Fibroblast of lung (primary cell): ENCODE measurements at places on chromosomes 4 and X.

GRCh38 chr4:173585876-173586572 lies 56.0 kb upstream of the HAND2 start:
- no peaks in the 10 kb centered on the region for H3K27me3 ChIP-seq
- H3K4me3 ChIP-seq: no peak overlapping the region
- H3K27ac ChIP-seq: no peak overlapping the region

- peaks cover 5% of the 10 kb centered on the region for H3K4me1 ChIP-seq
- H3K36me3 ChIP-seq: peaks cover 10% of the 10 kb centered on the region
- H3K27ac ChIP-seq: no peak overlapping the region
- no peak for DNase-seq
- H3K27me3 ChIP-seq: no peaks in the 10 kb centered on the region
- H3K4me3 ChIP-seq: no peak overlapping the region
These were observed 2.8 kb upstream of the ARHGAP4 start for GRCh38 chrX:153928846-153929245.

- H3K27ac ChIP-seq: no peak overlapping the region
- no peaks in the 10 kb centered on the region for H3K36me3 ChIP-seq
- H3K27me3 ChIP-seq: no peaks in the 10 kb centered on the region
- no peaks in the 10 kb centered on the region for H3K4me1 ChIP-seq
- DNase-seq: peak; percentile 79
These were observed 170.7 kb upstream of the ZCCHC13 start for GRCh38 chrX:74133156-74133796.

GRCh38 chr4:40337051-40337450 lies 1.9 kb downstream of the CHRNA9 start:
- H3K36me3 ChIP-seq: no peaks in the 10 kb centered on the region
- H3K4me3 ChIP-seq: no peak overlapping the region
- H3K4me1 ChIP-seq: no peaks in the 10 kb centered on the region
- no peak for DNase-seq

- H3K36me3 ChIP-seq: no peaks in the 10 kb centered on the region
- H3K4me1 ChIP-seq: no peaks in the 10 kb centered on the region
- no peaks in the 10 kb centered on the region for H3K27me3 ChIP-seq
- no peak overlapping the region for H3K27ac ChIP-seq
- H3K4me3 ChIP-seq: no peak overlapping the region
These were observed 132.5 kb upstream of the NHS start for GRCh38 chrX:17242470-17242869.

DNA sequence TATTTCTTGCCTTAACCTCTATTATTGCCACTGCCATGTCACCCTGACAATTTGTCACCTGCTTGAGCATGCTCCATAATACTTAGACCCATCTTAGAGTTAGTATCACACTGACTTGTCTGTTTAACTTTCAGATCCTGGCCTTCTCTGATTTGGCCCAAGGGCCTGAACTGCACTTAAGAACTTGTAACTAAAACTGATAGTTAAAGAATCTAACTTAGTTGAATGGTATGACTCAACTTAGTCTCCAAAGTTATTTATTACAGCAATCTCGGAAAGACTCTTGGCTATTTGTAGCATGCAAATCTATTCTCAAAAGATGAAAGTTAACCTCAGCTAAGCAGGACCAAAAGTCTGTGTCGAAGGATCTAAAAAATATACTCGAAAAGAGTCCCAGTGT lies 72.3 kb downstream of the IGSF1 start:
- no peak overlapping the region for H3K27ac ChIP-seq
- no peaks in the 10 kb centered on the region for H3K27me3 ChIP-seq
- H3K4me1 ChIP-seq: no peaks in the 10 kb centered on the region
- DNase-seq: no peak
- H3K4me3 ChIP-seq: no peak overlapping the region
- no peaks in the 10 kb centered on the region for H3K36me3 ChIP-seq

DNA sequence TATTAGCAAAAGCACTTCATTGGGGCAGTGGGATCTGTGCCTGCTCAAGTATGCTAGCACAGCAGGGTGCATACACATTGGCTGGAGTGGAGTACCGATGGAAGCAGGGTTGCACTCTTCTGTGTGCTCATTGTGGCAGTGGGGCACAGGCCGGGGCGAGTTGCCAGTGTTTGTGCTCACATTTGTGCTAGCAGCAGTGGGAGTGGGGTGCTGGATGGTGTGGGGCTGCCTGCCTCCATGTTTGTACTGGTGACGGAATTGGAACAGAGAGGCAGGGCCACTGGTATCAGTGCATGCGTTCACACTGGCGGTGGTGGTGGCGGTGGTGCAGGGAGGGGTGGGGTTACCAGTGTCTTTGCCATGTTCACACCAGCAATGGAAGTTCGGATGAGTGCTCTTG lies 138.0 kb downstream of the POU4F2 start:
- no peaks in the 10 kb centered on the region for H3K27me3 ChIP-seq
- no peak overlapping the region for H3K27ac ChIP-seq
- H3K4me3 ChIP-seq: no peak overlapping the region
- no peaks in the 10 kb centered on the region for H3K4me1 ChIP-seq

GRCh38 chr4:145815027-145815612 lies 123.5 kb downstream of the ZNF827 start:
- no peak overlapping the region for H3K4me3 ChIP-seq
- H3K36me3 ChIP-seq: no peaks in the 10 kb centered on the region
- no peak overlapping the region for H3K27ac ChIP-seq
- H3K27me3 ChIP-seq: no peaks in the 10 kb centered on the region

GRCh38 chr4:114116861-114117260 lies 137.4 kb upstream of the ARSJ start:
- H3K27me3 ChIP-seq: no peaks in the 10 kb centered on the region
- no peak for DNase-seq
- no peak overlapping the region for H3K4me3 ChIP-seq
- no peaks in the 10 kb centered on the region for H3K4me1 ChIP-seq
- no peak overlapping the region for H3K27ac ChIP-seq

GRCh38 chr4:150619042-150619441 lies 37.1 kb downstream of the MAB21L2 start:
- peak; percentile 2 for DNase-seq
- no peak overlapping the region for H3K27ac ChIP-seq
- no peaks in the 10 kb centered on the region for H3K27me3 ChIP-seq
- no peaks in the 10 kb centered on the region for H3K4me1 ChIP-seq

GRCh38 chr4:149882251-149882650 lies 66.6 kb upstream of the IQCM start:
- no peaks in the 10 kb centered on the region for H3K27me3 ChIP-seq
- DNase-seq: no peak
- H3K36me3 ChIP-seq: no peaks in the 10 kb centered on the region
- no peak overlapping the region for H3K4me3 ChIP-seq
- H3K27ac ChIP-seq: no peak overlapping the region

GRCh38 chr4:6937754-6938153 lies 28.1 kb downstream of the TBC1D14 start:
- H3K27me3 ChIP-seq: no peaks in the 10 kb centered on the region
- no peak for DNase-seq
- H3K4me1 ChIP-seq: peaks cover 10% of the 10 kb centered on the region
- H3K27ac ChIP-seq: no peak overlapping the region
- no peak overlapping the region for H3K4me3 ChIP-seq

GRCh38 chr4:186687265-186687664 lies 36.4 kb downstream of the FAT1 start:
- no peaks in the 10 kb centered on the region for H3K36me3 ChIP-seq
- no peak for DNase-seq
- no peak overlapping the region for H3K4me3 ChIP-seq
- no peaks in the 10 kb centered on the region for H3K27me3 ChIP-seq

GRCh38 chrX:42823443-42823842 lies 45.5 kb upstream of the PPP1R2C start:
- H3K36me3 ChIP-seq: no peaks in the 10 kb centered on the region
- no peak overlapping the region for H3K4me3 ChIP-seq
- no peak for DNase-seq
- no peaks in the 10 kb centered on the region for H3K27me3 ChIP-seq
- H3K27ac ChIP-seq: no peak overlapping the region

DNA sequence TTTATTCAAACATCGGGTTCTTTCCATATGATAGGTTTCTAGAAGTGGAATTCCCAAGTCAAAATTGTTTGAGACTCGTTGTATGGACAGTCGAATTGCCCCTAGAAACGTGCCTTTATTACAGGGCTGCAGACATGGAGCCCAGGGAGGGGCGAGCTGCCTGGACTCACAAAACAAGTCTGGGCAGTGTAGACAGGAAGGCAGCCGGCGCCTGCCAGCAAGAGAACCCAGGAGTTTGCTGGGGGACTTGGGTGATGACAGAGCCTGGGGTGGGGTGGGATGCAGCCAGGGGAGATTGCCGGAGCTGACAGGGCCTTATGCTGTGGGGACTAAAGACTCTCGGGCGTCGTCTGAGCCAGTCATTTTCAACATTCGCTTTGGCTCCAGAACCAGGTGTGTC lies 107.4 kb upstream of the MSX1 start:
- no peak for DNase-seq
- no peaks in the 10 kb centered on the region for H3K4me1 ChIP-seq
- no peaks in the 10 kb centered on the region for H3K27me3 ChIP-seq
- no peaks in the 10 kb centered on the region for H3K36me3 ChIP-seq

DNA sequence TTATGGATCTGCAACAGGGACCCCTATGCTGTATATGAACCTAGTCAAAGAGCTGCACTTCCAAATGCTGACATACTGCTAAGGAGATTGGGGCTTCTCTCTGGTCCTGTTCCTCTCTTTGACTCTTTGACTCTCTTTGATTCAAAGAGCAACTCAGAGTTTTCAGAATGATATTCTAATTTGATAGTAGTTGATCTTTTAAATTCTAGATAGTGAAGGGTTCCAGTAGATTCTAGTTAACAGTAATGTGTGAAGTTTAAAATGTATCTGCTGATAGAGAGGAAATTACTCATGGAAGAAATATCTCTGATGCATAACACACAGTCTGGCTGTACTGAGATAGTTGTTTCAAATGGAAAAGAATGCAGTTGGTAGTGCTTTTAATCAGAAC lies 239.1 kb downstream of the RASL11B start:
- DNase-seq: peak; percentile 46
- peaks cover 14% of the 10 kb centered on the region for H3K4me1 ChIP-seq
- no peaks in the 10 kb centered on the region for H3K36me3 ChIP-seq

GRCh38 chrX:10636337-10636736 lies 16.0 kb upstream of the MID1 start:
- no peaks in the 10 kb centered on the region for H3K36me3 ChIP-seq
- peak; percentile 55 for DNase-seq
- H3K27ac ChIP-seq: no peak overlapping the region

- H3K27ac ChIP-seq: no peak overlapping the region
- H3K36me3 ChIP-seq: no peaks in the 10 kb centered on the region
- no peaks in the 10 kb centered on the region for H3K27me3 ChIP-seq
- no peaks in the 10 kb centered on the region for H3K4me1 ChIP-seq
These were observed 208.6 kb upstream of the PRPS2 start for GRCh38 chrX:12582649-12583048.

DNA sequence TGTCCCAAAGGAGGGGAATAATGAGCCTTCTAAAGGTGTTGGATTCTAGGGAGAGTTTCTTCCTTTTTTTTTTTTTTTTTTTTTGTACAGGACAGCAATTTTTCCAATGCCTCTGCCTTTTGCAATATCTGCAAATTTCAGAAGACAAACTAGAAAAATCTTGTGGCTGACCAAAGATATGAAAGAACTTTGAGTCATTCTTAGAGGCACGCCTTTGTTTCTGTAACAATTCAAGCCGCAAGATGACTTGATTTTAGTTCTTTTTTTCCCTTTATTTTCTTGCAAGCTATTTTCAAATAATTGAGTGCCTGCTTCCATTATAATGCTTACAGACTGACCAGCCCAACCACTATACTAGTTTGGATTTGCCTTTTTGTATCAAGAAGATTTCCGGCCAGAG lies 47.6 kb upstream of the UXT start:
- H3K27ac ChIP-seq: no peak overlapping the region
- DNase-seq: peak; percentile 13
- no peaks in the 10 kb centered on the region for H3K36me3 ChIP-seq
- no peaks in the 10 kb centered on the region for H3K4me1 ChIP-seq
- H3K4me3 ChIP-seq: no peak overlapping the region

GRCh38 chrX:66053414-66053813 lies 13.5 kb upstream of the VSIG4 start:
- no peak overlapping the region for H3K4me3 ChIP-seq
- H3K4me1 ChIP-seq: no peaks in the 10 kb centered on the region

DNA sequence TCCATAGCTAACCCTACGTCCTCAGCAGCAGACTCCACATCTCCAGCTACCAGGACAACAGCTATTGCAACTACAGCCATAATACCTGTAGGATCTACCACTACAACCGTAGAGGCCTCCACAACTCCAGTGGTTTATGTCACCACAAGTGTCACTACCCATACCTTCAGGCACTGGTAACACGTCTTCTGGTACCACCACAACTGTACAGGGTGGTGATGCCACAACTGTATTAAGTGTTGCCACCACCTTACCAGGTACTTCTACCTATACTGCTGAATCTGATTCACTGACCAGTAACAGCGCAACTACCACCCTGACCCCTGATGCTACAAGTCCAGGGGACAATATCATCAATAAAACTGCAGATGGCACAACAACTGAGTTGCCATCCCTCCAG lies 34.6 kb upstream of the CABS1 start:
- no peak overlapping the region for H3K4me3 ChIP-seq
- H3K27me3 ChIP-seq: no peaks in the 10 kb centered on the region
- no peak for DNase-seq
- H3K4me1 ChIP-seq: no peaks in the 10 kb centered on the region
- no peaks in the 10 kb centered on the region for H3K36me3 ChIP-seq

DNA sequence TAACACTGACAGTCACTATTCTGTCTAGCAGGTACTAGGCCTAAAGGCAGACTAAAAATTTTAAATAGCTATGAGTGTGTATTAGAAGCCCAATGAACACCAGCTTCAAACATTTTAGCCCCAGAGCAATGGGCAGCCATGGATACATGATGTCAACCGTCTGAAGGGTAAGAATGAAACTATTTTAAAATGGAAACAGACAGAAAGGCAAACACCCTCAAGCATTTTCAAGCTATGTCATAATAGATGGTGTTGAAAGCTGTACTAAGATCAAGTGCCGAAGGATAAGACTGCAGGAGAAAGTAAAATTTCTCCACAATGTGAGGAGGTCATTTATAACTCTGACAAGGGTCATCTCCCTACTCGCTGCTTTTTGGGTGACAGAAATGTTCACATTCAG lies 225.0 kb downstream of the COL25A1 start:
- H3K4me1 ChIP-seq: peaks cover 6% of the 10 kb centered on the region
- no peak for DNase-seq
- H3K27me3 ChIP-seq: no peaks in the 10 kb centered on the region
- no peak overlapping the region for H3K27ac ChIP-seq
- H3K4me3 ChIP-seq: no peak overlapping the region
- H3K36me3 ChIP-seq: no peaks in the 10 kb centered on the region

DNA sequence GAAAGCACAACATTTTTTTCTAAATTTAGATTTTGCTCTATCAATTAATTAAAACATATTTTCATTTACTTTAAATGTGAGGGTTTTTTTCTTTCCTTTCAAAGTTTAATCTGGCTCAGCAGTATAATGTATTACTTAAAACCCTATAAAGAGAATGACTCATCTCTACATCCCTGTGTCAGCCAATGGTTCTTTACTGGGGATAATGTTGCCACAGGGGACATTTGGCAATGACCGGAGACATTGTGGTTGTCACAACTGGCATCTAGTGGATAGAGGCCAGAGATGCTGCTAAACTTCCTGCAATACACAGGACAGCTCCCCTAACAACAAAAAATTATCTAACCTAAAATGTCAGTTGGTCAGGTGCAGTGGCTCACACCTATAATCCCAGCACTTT lies 53.8 kb downstream of the SYNPO2 start:
- H3K27me3 ChIP-seq: no peaks in the 10 kb centered on the region
- no peaks in the 10 kb centered on the region for H3K36me3 ChIP-seq
- no peak overlapping the region for H3K27ac ChIP-seq
- H3K4me3 ChIP-seq: no peak overlapping the region

GRCh38 chr4:148292686-148293085 lies 149.5 kb downstream of the NR3C2 start:
- H3K27me3 ChIP-seq: no peaks in the 10 kb centered on the region
- no peak overlapping the region for H3K27ac ChIP-seq
- H3K36me3 ChIP-seq: no peaks in the 10 kb centered on the region
- DNase-seq: no peak
- H3K4me3 ChIP-seq: no peak overlapping the region
